ENCODE measurements at places on chromosomes 5 and 9.
A peak's percentile ranks its signal among the peaks of the same experiment; 100 is the strongest.

DNA sequence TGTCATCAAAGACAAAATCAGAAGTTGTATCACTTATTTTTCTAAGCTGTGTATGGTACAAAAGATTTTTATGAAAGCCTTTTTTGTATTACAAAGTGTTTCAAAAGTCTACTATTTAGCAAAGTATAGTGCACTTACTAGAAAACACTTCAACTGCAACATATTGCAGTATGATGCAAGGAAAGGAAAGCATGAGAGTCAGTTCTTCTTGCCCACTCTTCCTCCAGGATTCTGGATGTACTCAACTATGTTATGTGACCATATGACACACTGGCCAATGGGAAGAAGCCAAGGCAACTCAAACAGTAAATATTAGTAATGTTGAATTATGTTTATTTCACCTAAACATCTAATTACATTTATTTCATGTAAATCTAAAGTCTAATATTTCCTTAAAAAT is 49.5 kb upstream of the TYRP1 start:
- no peak for DNase-seq

DNA sequence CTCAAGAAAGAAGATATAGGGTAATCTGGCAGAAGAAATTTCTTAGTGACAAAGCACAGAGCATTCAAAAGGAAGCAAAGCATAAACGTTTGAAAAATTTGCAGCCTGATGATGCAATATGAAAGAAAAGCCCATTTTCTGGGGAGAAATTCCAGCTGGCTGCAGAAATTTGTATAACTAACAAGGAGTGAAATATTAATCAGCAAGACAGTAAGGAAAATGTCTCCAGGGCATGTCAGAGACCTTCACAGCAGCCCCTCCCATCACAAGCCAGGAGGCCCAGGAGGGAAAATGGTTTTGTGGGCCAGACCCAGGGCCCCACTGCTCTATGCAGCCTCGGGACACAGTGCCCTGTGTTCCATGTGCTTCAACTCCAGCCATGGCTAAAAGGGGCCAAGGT is 359.4 kb downstream of the HINT1 start:
- DNase-seq: no peak

GRCh38 chr9:2015581-2016407 is 647 bp downstream of the SMARCA2 start:
- peak; percentile 11 for DNase-seq

DNA sequence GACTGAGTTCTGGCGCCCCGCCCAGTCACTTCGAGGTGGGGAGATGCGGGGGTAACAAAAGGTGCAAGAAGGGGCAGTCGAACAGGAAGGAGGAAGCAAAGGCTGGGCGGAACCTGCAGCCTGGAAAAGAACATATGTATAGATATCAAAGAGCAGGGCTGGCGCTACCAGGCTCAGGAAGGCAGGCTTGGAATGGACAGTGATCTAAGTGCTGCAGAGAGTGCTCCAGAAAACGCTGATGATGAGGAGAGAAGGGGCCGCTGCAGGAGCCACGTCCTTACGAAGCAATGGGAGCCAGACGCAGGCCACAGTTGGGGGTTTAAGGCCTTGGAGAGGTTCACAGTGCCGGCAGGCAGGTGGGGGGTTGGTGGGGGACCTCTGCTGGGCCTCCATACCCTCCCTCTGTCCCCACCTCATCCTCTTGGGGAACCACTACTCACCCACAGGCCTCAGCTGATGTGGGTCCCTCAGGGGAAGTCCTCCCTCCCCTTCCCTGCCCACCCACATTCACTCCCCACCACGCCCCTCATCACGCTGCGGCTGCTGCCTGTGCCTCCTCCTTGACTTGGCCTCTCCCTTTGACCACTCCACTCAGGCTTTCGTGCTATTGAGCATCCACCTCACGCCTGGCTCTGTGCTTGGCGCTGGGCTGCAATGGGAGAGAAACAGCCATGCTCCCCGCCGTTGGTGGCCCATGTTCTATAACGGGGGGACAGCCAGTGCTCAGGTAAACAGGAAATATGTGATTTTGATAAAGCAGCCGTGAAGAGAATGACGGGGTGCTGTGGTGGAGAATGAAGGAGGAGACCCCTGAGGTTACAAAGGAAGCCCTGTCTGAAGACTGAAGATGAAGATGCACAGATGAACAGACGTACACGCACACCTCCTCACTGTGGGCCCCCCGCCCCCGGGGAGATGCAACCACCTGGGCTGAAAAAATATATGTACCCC is 40.5 kb upstream of the RPL26L1 start:
- DNase-seq: no peak

DNA sequence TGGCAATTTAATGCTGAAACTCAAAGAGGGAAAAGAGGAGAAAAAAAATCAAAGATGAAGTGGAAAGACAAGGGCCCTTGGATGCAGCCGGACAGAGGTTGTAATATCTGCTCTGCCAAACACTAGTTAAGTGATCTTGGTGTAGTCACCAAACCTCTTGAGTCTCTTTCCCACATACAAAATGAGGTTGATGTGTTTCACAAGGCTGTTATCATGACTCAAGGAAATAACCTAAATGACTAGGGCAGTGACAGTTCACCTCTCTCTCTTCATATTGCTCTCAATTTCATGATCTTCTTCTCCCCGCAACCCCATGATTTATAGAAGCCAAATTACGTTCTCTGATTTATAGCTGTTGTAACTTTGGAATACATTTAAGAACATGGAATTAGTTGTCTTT is 44.9 kb downstream of the PIK3R1 start:
- DNase-seq: no peak

GRCh38 chr5:38835887-38836286 is 9.9 kb upstream of the OSMR start:
- no peak for DNase-seq

DNA sequence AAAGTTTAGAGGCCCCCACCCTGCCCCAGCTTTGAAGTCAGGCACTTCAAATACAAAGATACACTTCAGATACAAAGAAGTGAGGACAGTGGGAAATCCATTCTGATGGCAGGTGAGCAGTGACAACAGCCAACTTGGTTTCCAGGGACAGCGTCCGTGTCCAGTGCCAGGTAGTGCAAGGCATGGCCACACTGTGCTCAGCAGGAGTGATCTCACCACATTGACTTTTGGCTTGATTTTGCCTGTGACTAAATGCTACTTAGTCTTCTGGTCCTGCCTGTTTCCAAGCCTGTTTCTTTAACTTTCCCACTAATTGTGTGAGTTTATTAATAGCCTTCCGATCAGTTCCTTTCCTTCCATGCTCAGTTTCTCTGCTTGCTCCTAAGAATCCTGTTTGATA is 72.6 kb upstream of the PALM2AKAP2 start:
- DNase-seq: no peak

DNA sequence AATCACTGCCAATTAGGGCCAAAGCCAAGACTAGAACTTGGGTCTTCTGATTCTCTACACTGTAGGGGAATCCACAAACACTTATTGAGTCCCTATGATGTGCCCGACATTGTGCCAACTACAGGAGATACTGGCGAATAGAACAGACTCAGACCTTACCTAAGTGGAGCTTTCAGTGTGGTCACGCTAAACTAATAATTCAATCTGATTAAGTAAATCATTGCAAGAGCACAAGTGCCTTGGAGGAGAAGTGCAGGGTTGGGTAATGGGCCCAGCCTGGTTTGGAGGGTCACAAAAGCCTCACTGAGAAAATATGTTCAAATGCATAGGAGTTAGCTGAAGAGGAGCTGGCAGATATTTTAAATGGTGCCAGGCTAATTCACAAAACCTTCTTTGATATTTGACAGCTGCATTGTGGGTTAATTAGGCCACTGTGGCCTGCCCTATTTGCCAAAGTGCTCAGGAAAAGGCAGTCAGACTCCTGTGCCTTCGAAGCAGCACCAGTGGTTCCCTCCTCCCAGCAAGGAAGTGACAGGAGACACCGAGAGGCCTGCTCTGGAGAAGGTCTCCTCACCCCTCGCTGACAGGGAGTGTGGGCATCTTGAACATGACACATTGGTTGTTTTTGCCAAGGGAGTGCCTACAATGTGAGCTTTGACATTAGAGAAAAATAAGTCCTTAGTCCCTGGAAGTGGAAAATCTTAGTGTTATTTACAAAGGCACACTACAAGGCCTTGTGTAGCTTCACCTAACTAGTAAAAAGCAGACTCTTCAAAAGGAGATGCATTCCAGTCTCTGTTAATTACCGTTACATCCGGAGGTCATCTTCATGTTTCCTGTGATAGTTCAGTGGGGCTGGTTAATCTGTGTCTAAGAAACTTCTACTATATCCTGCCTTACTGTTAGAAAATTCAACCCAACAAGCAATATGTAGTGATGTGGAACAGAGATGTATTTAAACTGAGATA is 24.1 kb upstream of the TRAF1 start:
- DNase-seq: no peak

DNA sequence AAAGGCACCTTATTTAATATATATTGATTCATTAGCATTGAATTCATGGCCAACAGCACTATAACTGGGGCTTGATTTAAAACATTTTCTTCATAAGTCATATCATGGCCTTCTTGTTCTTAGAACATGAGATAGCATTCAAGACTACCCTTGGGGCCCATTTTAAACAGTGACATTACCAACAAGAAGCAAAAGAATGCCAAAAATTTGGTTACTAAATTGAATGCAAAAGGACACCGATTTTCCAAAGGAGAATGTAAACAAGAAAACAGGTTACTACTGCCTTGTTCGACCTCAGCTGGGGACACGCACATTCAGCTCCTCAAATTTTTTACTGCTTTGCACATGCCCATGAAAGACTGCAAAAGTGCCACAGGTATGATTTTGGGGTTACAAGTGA is 219.4 kb upstream of the TLE4 start:
- no peak for DNase-seq

GRCh38 chr5:35356725-35357124 is 126.4 kb upstream of the PRLR start:
- no peak for DNase-seq

GRCh38 chr9:110638381-110638954 is 30.1 kb upstream of the MUSK start:
- no peak for DNase-seq

- no peak for DNase-seq
Measured at GRCh38 chr9:12351293-12352044, 341.7 kb upstream of the TYRP1 start.

GRCh38 chr5:149172261-149172660 is 31.0 kb downstream of the ABLIM3 start:
- DNase-seq: peak; percentile 39

DNA sequence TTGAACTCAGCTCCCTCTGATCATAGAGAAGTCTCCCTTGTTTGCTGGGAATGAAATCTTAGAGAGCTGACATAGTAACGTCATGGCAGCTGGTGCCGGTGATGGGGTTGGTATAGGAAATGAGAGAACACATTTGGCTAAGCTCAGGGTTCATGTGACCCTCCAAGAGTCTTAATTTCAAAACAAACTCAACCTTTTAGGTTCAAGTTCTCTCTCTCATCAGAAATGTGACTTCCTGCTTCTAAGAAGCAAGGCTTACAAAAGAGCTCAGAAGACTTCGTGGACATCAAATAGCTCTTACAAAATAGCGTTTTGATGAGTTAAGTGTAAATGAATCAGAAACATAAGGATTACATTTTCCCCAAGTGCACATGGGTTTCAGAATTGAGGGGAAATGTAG is 97.3 kb downstream of the PAPPA start:
- no peak for DNase-seq

DNA sequence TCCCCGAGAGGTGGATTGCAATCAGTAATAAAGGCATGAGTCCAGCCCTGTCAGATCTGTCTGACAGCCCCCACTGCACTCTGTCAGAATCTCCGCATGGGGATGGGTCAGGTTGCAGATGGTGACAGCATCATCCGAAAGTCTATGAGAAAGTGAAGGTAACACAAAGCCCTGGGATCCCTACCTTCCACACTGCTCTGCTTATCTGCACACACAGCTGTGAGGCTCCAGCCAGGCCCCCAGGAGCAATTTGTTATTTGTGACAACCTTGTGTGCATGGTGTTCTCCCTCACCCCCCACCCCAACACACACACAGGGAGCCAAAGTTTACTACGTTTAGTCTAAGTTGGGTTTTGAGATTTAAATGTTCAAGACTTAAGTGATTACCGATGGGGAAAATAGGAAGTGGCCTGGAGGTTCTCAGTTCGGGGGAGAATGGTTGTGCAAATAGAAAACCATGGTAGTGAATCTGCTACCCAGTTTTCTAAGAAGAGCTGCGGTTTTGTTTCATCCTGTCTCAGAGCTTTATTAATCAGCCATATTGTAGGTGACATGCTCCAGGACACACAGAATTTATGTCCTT is 92.7 kb downstream of the SV2C start:
- DNase-seq: no peak

GRCh38 chr9:130244548-130245165 is 20.9 kb upstream of the HMCN2 start:
- no peak for DNase-seq

DNA sequence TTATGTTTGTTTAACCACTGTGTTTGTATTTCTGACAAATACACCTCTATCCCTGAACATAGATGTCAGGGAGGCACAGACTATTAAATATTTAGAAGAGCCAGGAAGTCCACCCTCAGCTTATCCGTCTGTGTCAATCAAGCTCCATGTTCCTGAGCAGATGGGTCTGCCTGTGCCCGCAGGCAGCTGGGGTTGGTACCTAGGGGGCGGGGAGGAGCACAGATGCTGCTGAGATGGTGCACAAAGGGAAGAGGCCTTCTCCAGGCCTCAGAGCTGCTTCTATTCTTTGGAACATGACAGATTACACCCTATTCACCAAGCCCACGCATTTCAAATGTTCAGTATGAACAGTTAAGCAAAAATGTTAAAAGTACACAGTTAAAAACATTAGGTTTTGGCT is 142.1 kb downstream of the EPB41L4A start:
- no peak for DNase-seq

- DNase-seq: peak; percentile 5
Measured at GRCh38 chr5:108148715-108149139, 233.2 kb downstream of the FBXL17 start.

DNA sequence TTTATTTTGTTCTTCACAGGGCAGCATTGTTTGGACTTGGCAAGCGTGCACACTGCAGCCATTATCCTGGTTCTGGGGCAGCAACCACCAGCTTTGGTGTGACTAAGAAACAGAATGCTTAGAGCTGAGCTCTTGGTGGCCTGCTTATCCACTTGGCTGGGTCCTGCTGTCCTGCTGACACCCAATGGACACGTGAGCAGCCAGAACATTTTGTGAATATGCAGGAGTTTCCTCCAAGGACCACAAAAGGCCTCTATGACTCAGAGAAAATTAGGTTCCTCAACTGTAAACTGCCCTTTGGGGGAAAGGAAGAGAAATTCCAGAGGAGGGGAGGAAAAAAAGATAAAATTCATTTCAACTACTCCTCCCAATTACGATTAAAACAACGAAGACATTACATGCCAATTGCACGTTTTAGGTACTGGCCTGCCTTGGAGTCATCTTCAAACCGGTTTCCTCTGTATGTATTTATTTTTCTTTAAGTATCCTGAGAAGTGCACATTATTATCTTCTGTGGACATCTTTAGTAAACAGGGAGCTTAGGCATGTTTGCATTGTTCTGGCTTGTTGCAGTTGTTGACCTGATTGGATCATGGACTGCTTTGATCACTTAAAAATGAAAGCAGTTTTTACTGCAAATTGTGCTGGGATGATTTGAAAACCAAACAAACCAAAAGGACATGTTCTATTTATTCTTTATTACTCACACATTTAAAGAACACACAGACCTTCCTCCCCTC is 82.3 kb upstream of the TLE4 start:
- DNase-seq: peak; percentile 21

- DNase-seq: no peak
Measured at GRCh38 chr9:99866398-99866797, 40.1 kb upstream of the STX17 start.
